ENCODE measurements at places on chromosomes 3 and 15. TPM values are rescaled to one million over a fixed set of nuclear protein-coding genes. Genes with fewer than 3 reads are reported as not detected.

- no peak for DNase-seq
Observed at GRCh38 chr3:151539599-151539998, 78.7 kb upstream of the IGSF10 start.

GRCh38 chr3:19808834-19809233 is 125.2 kb downstream of the EFHB start:
- DNase-seq, result no peak

PLXNA1 gene
- total RNA-seq, result 15.3 TPM

DNA sequence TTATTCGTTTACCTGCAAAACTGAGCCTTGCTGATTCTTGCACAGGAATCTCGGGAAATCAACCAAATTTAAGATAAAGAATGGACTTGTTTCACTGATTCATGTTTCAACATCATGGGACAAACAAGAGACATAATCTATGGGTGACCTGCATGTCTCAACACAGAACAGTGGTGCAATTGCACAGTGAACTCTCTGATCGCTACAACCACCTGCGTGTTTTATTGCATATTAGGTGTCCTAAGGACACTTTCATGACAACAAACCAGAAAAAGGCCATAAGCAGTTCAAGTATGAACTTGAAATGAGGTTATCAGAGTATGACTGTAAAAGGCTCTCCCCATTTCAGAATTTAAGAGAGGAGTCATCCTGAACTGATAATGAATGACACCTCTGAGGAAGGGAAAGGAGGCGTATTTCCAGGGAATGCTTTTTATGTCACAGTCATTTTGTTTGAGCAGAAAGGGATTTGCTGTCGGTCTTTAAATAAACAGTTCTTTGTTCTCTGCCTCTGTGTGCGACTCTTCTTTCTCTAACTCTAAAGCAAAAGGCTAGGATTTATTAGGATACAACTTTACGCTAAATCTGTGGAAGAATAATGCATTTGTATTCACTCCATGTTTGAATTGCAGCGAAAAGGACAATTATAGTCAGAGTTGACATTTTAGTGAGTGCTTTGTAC is 167.2 kb downstream of the RBMS3 start:
- no peak for DNase-seq

DNA sequence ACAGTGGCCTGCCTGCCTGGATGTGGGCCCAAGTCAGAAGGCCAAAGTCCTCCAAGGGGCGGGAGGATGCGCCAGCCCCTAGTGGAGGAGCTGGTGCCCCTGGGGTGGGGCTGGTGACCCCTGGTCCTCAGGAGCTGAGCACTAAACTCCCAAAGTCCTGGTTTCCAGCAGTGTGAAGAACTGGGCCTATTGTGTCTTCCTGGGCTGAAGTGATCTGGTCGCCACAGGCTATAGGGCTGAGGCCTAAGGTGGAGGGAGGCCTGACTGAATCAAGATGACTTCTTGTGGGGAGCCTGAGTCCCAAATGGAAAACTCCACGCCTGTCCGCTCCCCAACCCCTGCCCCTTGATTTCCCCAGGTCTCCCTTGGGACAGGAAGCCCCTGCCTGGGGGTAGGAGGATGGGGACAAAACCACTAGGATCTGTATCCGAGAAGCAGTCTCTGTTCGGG is 753 bp upstream of the FES start:
- no peak for DNase-seq

PLSCR2 gene
- not detected for total RNA-seq

CCR8 gene
- total RNA-seq, result not detected

GRCh38 chr15:43943511-43943910 is 116.7 kb downstream of the WDR76 start:
- DNase-seq, result no peak

DNA sequence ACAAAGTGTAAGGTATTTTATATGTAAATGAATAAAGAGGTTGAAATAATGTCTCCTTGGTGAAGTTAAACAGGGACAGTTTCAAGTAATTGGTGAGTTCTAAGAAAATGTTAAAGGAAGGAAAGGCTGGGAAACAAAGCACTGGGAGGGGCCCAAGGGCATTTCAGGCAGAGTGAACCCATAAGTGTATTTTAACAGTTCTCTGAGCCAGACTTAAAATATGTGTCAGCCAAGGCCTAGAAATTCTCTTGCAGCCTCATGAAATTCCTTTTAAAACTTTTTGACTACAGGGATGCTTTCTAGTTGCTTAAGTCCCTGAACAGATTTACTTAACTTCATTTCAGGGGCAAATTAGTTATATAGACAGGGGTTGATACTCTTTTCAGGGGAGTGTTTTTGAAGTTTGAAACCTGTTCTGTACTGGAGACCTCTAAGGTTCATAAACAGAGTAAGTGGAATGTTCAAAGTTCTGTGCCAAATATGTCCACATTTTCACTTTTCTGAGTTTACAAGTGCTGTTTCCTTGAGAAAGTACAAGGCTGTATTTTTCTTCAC is 77.6 kb downstream of the GALK2 start:
- DNase-seq, result no peak

DNA sequence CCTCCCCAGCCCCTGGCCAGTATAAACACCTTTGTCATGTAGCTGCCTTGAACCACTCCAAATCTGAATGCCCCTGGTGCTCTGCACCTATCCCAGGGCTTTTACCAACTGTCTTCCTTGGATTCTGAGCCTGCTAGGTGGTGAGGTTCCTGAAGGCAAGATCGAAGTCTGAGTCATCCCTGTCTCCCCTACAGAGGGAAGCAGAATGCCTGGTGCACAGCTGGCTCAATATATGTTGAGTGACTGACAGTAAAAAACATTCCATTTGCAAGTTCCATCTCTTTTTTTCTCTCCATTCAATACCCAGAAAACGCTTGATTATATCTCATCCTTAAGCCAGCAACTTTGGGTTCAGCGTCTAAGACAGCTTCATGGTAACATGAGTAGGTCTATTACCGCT is 24.7 kb downstream of the SLC24A1 start:
- DNase-seq, result no peak

ADAMTS9 gene
- total RNA-seq, result 4.4 TPM

- no peak for DNase-seq
Observed at GRCh38 chr3:45065373-45065720, 39.2 kb downstream of the CLEC3B start.

NDN gene
- total RNA-seq, result 0.33 TPM

GHRL gene
- total RNA-seq, result not detected

DNA sequence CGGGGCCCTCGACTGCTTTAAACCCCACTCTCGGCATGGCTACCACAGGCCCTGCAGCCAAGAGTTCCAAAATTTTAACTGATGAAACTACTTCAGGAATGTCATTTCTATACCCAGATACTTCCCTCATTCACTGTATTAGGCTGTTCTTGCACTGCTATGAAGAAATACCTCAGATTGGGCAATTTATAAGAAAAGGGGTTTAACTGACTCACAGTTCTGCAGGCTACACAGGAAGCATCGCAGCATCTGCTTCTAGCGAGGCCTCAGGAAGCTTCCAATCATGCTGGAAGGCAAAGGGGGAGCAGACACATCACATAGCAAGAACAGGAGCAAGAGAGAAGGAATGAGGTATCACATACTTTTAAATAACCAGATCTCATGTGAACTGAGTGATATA is 21.6 kb upstream of the ALCAM start:
- DNase-seq, result no peak

DNA sequence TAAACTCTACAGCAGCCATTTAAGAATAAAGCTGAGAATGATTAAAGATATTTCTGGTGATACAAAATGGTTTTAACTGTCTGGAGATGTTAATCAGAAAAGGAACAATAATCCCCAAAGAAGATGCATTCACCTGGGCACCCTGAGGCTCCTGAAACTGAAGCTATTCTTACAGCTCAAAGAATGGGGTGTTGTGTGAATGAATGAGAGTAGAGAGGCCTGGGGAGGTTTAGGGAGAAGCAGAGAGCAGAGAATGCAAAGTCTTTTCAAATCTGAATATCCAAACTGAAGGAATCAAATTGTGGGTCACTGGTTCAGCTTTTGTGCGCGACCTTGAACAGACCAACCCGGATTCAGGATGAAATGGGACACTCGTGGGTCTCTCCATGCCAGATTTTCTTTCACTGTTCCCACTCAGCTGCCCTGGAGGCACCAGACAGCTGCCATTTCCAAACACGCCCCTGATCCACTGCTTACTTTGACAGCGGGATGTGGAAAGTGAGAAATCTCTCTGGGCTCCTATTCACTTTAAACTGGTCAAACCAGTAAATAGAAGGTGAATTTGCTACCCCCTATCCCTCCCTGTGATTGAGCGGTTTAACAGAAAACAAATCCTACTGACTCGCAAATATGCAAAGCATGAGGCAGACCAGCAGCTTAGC is 485.5 kb upstream of the THBS1 start:
- DNase-seq, result no peak

TRH gene
- not detected for total RNA-seq

DNA sequence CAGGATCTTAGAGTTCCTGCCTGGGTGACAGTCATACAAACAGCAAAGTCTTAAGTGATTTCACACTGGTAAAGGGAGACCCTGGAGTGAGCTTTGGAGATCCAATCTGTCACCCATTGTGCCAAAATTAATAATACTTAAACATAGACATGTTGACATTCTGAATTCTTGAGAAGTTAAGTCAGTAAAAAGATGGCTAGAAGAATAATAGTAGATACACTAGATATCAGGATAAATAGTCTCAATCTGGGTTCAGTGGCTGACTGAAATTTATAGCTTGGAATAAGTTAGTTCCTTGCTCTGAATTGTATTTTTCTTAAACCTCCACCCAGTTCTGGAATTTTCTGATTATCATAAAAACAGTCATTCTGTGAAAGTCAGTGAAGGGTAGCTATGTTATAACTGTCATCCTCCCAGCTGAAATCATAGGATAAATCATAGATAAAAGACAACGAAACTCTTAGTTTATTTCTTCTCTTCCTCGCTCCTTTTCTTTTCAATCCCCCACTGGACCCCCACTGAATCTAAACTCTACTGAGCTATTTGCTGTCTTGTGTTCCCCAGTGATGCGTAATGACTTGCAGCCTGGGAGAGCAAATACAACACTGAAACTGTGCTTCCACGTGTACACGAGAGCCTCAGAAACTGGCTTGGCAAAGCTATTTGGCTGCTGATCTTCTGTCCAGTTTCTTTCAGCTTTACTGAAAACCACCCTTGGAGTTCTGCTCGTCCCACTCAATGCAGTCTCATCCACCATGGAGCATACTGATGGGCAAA is 175.4 kb upstream of the TP63 start:
- no peak for DNase-seq

- DNase-seq, result no peak
Observed at GRCh38 chr15:73716417-73716816, 32.2 kb downstream of the CD276 start.

APOD gene
- total RNA-seq, result 0.12 TPM

PRSS50 gene
- not detected for total RNA-seq
